ENCODE measurements at places on chromosomes 16 and 17. TPM values are rescaled to one million over a fixed set of nuclear protein-coding genes. Genes with fewer than 3 reads are reported as not detected.
A peak's percentile ranks its signal among the peaks of the same experiment; 100 is the strongest.

- no peak overlapping the region for H3K27ac ChIP-seq
- H3K4me3 ChIP-seq = no peak overlapping the region
- H3K36me3 ChIP-seq = peaks cover 18% of the 10 kb centered on the region
- no peaks in the 10 kb centered on the region for H3K4me1 ChIP-seq
- no peak for DNase-seq
Observed at GRCh38 chr16:57026778-57027062, 37.4 kb downstream of the NLRC5 start.

Gene TNP2
- total RNA-seq = not detected

- no peaks in the 10 kb centered on the region for H3K36me3 ChIP-seq
- H3K4me1 ChIP-seq = no peaks in the 10 kb centered on the region
- no peak overlapping the region for H3K4me3 ChIP-seq
- no peak for DNase-seq
Observed at GRCh38 chr16:83856792-83857191, 42.1 kb upstream of the MLYCD start.

DNA sequence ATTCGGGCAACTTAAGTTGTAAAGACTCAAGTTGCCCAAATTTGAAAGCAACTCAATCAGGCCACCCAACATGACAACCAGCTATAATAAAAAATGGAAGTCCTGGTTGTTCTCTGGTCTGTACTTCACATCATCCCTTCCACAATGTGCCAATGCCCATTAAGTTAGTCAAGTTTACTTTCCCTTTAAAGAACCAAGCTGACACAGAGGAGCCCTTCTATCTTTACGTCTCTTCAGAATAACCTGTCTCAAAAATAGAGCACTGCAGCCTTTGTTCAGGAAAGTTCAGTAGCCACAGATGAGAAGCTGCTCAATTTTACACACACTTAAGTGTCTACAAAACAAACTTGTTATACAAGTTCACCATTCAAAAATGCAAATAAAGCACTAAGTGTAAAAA lies 75.1 kb upstream of the C17orf78 start:
- H3K4me3 ChIP-seq = no peak overlapping the region
- no peaks in the 10 kb centered on the region for H3K36me3 ChIP-seq

Gene NUFIP2
- total RNA-seq = 32.1 TPM

DNA sequence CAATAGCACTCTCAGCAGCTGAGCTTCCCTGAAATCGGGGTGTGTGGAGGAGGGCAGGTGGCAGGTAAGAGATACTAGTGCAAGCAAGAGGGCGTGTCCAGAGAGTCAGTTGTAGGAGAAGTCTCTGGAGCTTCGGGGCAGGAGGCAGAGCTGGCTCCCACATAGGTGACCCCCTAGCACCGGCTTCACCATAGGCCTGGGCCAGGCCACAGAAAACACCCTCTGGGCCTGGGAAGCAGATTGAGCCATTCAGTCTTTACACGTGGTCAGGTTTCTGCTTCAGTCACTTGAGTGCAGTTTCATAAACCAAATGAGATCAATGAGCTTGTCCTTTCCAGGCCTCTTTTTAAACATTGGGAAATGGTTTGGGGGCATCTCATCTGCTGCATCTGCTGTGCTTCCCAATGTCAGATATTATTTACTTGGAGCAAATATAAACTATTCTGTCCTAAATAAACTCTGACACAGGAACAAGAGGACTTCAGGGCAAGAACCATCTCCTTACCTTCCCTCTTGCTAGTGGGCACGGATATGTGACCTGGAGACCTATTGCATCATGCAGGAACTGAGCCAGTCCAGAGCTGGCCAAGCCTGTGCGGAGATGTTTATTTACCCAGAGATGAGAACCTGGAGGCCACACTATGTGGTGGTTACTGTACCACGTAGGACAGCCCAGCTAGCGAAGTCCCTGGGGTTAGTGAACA lies 16.1 kb downstream of the CCR7 start:
- no peak overlapping the region for H3K4me3 ChIP-seq
- no peaks in the 10 kb centered on the region for H3K36me3 ChIP-seq
- DNase-seq = no peak
- H3K27ac ChIP-seq = peak overlapping the region; percentile 78
- no peaks in the 10 kb centered on the region for H3K27me3 ChIP-seq
